ENCODE measurements at places on chromosomes 5 and 9.

DNA sequence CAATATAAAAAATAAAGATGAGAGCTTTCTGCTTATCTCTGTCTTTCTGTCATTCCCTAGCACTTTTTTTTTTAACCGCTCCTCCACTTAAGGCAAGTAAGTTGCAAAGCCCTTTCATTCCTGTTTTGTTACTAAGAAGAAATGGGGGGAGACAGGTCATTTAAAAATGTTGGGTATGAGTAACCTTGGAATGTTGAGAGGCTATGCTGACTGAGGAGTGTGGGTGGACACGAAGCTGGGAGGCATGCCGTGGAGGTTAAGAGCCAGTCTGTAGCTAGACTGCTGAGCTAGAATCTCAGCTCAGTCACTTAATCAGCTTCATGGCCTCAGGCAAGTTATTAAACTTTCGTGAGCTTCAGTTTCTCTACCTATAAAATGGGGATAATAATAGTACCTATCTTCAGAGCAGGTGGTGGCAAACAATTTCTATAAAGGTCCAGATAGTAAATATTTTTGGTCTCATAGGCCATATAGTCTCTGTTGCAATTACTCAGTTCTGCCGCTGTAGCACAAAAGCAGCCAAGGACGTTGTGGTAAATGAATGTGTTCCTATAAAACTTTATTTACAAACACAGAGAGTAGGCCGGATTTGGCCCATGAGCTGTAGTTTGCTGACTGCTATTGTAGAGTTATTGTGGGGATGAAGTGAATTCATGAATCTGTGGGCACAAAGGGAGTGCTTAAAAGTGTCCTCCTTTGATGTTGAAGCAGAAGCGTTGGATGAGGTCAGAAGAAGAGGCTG lies 220.0 kb downstream of the GABBR2 start:
- no peak for ATAC-seq

- peak; percentile 29 for ATAC-seq
Observed at GRCh38 chr9:129596541-129597331, 24.2 kb downstream of the C9orf50 start.

DNA sequence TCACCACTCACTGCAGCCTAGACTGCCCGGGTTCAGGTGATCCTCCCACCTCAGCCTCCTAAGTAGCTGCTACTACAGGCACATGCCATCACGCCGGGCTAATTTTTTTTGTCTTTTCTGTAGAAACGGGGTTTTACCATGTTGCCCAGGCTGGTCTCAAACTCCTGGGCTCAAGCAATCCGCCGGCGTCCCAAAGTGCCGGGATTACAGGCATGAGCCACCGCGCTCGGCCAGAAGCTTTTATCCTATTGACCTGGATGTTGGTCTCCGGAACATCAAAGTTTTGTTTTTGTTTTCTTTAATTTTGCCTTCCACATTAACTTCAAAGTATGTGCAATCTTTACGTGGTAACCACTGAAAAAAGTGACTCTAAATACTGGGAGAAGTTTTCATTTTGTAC lies 42.4 kb upstream of the FST start:
- no peak for ATAC-seq

DNA sequence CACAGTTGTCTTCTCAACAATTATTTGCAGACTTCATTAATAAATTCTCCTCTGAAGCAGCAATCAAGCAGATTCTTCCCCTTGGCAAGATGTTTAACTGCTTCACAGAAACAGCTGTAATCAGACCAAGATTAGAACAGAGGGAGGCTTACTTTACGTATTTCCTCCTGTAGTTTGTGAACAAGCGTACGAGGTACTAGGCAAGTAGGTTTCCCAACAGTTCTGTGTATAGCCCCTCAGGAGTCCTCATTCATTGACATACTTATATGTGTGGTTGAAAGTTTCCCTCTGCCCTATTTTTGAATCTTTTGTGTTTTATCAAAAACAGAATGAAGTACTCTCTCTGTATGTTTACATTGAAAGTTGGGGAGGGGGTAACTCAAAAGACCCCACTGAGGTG lies 128.0 kb downstream of the SPATA31D1 start:
- no peak for ATAC-seq

GRCh38 chr5:6760686-6761085 lies 47.5 kb downstream of the TENT4A start:
- ATAC-seq = no peak

GRCh38 chr9:87354147-87354546 lies 143.5 kb upstream of the DAPK1 start:
- no peak for ATAC-seq

DNA sequence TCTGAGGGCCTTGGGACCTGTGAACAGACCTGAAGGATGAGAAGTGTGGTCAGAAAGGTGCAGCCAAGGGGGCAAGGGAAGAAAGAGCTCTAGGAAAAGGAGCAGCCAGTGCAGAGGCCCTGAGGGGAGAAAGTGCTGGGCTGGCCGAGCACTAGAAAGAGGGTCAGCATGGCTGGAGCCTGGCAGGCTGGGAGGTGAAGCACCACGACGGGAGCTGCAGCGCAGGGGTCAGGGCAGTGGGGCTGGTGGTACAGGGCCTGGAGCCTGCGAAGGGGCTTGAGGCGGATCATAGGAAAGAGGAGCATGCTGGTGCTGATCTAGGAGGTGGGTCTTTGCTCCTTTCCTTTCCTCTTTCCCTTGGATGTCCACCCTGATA lies 9.1 kb upstream of the SYNPO start:
- no peak for ATAC-seq

GRCh38 chr5:16936150-16936988 lies at the start of gene MYO10:
Gene MYO10, minus strand, starts transcription at chr5:16936288. Its CDS starts 480 bp downstream, at chr5:16935808.
- peak; percentile 78 for ATAC-seq

DNA sequence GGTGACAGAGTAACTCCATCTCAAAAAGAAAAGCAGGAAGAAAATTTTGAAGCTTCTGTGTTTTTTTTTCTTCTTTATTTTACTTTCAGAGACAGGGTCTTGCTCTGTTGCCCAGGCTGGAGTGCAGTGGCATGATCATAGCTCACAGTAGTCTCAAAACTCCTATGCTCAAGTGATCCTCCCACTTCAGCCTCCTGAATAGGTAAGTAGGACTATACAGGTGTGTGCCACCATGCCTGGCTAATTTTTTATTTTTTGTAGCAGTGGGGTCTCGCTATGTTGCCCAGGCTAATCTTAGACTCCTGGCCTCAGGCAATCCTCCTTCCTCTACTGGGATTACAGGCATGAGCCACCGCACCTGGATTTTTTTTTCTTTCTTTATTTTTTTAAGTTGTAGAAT lies 10.1 kb upstream of the C5orf24 start:
- ATAC-seq = no peak

- ATAC-seq = no peak
Observed at GRCh38 chr5:110757118-110757729, 18.4 kb downstream of the SLC25A46 start.

DNA sequence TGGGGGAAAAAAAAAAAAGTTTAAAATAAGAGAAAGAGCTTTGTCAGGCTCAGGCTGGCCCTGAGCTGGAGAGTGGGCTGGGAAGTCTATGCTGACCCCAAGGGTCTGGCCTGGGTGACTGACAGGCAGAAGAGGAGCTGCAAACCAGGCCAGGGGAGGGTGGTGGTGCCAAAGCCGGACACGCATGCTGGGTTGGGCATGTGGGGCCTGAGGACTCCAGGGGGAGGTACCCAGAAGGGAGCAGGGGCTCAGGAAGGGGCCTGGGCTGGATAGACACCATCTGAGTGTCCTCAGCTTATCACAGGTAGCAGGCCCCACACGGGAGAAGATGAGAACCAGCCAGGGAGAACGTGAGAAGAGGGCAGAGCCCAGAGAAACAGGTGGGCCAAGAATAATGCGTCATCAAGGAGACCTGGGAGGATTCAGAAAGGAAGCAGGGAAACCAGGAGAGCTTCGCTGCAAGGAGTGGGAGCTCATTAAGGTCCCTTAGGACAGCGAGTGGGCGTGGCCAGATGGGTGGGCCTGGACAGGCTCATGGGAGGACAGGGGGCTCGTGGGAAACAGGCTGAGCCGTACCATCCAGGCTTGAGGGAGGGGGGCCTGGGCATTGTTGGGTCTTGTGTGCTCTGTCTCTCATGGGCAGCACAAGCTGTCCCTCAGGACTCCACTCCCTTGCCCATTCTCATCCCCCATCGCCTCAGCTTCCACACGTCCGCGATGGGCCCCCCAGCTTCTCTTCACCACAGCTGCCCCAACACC lies 16.0 kb downstream of the TMOD1 start:
- no peak for ATAC-seq

GRCh38 chr5:43415935-43416802 lies 4.0 kb upstream of the CCL28 start:
- ATAC-seq = no peak

- no peak for ATAC-seq
Observed at GRCh38 chr5:74506119-74506518, 134.4 kb downstream of the ENC1 start.

DNA sequence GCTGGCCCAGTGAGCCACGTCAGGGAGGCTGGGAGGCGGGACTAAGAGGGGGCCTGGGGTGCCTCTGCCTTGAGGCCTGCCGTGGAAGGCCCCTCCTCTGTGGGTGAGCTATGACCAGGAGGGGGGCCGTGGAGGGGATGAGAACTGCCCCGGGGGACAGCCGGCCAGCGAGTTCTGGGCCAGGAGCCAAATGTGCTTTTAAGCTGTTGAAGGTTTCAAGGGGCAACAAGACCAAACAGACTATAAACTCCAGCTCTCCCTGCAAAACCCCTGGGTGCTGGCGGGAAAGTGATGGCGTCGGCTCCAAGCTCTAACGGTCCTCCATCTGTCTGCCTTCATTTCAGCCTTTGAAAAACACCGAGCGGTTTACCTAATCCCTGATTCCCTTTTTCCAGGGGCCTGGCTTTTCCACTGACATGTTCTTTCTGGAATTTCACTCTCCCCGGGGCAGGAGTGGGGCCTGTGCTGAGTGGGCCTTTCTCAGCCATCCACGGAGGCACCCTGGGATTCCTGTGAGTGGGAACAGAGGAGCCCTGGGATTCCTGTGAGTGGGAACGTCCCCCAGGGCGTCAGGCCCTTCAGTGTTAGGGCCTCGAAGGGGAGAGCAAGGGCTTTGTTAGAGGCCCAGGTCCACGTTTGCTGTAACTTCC lies 65.6 kb downstream of the COL5A1 start:
- no peak for ATAC-seq

- ATAC-seq = peak; percentile 79
Observed at GRCh38 chr5:1495525-1495897, 28.2 kb downstream of the LPCAT1 start.

DNA sequence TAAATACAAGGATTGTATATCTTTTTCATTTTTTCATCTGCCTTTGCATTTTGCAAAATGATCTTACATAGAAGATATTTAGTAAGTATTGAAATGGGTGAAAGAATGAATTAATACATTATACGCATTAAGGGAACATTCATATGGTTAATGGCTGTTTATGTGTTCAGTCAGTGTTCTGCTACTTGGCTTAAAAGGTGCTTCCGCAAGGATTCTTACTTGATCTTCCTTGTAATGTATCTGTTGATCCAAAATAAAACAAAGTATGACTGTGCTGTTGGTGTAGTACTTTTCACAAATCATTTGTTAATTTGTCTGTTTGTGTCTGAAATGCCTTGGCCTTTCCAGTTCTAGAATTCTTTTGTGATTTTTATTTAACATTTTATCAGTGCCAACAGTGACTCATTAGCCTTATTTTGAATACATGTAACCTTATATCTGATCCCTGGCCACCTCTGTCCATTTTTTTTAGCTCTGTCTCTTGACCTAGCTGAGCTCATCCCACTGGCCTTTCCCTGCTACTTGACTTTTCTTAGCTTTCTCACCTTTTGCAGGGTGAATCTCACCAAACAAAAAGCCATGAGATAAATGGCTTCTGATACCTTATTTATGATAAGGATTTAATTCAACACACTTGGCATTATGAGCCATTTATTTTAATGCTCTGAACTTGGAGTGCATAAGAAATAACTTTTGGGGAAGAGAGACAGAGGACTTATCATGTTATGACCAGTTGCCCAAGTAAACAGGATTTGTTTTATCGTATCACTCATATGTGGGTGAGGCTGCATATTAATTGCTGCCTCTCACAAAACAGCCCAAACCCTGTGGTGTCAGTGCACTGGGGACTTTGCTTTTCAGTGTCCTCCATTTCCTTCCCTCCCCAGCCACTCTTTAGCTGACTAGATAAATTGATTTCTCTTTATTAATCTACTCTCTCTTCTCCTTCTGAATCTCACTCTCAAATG lies 340.3 kb downstream of the KDM4C start:
- no peak for ATAC-seq

GRCh38 chr5:10421896-10422691 lies 19.6 kb upstream of the ROPN1L start:
- no peak for ATAC-seq

- no peak for ATAC-seq
Observed at GRCh38 chr5:76820526-76820890, 1.7 kb downstream of the F2RL1 start.

DNA sequence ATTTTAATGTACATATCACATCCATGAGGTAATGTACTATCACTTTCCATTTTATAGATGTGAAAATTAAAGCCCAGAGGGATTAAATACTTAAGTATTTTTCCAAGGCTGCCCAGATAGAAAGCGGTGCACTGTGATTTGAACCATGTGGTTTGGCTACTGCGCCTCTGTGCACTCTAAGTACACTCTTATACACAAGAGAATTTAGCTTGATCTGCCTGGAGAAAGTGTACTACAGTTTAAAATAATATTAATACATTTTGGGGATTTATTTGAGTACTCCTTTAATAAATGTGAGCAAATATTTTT lies 360.4 kb upstream of the ACTBL2 start:
- no peak for ATAC-seq

DNA sequence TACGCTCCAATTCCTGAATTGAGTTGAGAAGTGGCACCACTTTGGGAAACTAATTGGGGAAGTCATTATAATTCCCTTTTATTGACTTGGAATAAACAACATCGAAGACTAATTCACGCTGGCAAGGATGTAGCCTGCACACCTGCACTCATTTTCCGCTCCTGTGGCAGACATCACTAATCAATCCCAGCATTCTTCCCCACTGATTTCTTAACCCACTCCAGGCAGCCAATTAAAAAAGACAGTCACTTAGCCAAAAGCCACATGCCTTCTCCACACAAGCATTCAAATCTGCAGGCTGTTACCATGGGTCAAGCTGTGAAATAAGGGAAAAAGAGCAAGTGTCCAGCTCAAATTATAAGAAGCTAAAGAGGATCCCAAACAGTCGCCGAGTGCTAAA lies 68.2 kb upstream of the HRH2 start:
- no peak for ATAC-seq

- ATAC-seq = no peak
Observed at GRCh38 chr5:93403141-93403928, 177.7 kb downstream of the NR2F1-AS1 start.

GRCh38 chr9:110876929-110877328 lies 161.3 kb downstream of the LPAR1 start:
- ATAC-seq = no peak

GRCh38 chr5:17070647-17071046 lies 134.6 kb upstream of the MYO10 start:
- ATAC-seq = no peak

DNA sequence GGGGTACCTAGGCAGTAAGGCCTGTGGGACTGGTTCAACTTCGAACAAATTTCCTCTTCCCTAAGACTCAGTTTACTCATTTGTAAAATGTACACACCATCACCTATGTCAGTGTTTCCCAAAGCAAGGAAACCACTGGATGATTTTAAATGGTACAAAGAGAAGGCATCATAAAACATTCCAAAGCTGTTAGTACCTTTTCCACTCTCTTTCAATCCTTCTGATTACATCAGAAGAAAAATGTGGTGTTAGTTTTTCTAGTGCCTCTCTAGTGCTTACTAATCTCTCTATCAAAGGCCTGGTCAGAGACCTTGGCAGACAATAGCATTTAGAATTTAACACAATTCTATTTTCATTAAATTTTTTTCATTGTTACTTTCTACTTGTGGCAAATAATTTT lies 18.1 kb downstream of the NR6A1 start:
- no peak for ATAC-seq

All from activated T-helper 17 cell treated with anti-CD3 and anti-CD28 coated beads, Interleukin-2, amount 50 U/mL, for 72 hours (primary cell).